Heart right ventricle (tissue), 16 donors: ENCODE measurements at places on chromosomes 4 and X. TPM values are rescaled to one million over a fixed set of nuclear protein-coding genes. Genes with fewer than 3 reads are reported as not detected.

The MAGEB10 gene
- total RNA-seq = not detected

The MSANTD1 gene
- total RNA-seq = 0.49 TPM

The USP17L17 gene
- not detected for total RNA-seq

The TLR7 gene
- 0.17 TPM for total RNA-seq

The TRAM1L1 gene
- total RNA-seq = 1.2 TPM

The GATA1 gene
- total RNA-seq = not detected

The NAA11 gene
- total RNA-seq = not detected

The FREM3 gene
- total RNA-seq = not detected

The DKC1 gene
- total RNA-seq = 26.7 TPM

The GSX2 gene
- total RNA-seq = not detected

The METAP1 gene
- total RNA-seq = 55.9 TPM

The USP17L20 gene
- total RNA-seq = not detected

GRCh38 chr4:144948009-144948408, 150.0 kb downstream of the ANAPC10 start:
- no peak for DNase-seq

DNA sequence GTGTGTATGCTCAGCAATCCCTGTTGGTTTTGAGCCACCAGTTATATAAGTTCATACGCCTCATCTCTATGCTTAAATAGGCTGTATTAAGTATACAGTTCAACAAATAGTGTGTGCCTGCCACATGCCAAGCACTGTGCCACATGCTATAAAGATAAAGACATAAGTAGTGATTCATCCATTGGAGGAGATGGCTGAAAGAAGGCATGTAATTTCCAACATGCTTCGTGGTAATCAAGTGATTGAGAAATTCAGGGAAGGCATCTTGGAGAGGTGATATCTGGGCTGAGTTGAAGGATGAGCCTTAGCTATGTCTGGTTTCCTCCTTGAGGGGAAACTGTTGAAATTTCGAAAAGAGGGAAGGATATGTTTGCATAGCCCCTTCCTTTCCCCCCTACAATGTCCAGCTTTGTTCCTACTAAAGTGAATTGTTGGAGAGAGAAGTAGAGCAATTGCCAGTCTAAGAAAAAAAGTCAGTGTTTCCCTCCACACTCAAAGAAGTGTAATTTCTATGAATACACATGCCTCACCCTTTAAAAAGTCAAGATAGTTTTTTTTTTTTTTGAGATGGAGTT, 96.5 kb downstream of the ARHGAP10 start:
- no peak for DNase-seq

DNA sequence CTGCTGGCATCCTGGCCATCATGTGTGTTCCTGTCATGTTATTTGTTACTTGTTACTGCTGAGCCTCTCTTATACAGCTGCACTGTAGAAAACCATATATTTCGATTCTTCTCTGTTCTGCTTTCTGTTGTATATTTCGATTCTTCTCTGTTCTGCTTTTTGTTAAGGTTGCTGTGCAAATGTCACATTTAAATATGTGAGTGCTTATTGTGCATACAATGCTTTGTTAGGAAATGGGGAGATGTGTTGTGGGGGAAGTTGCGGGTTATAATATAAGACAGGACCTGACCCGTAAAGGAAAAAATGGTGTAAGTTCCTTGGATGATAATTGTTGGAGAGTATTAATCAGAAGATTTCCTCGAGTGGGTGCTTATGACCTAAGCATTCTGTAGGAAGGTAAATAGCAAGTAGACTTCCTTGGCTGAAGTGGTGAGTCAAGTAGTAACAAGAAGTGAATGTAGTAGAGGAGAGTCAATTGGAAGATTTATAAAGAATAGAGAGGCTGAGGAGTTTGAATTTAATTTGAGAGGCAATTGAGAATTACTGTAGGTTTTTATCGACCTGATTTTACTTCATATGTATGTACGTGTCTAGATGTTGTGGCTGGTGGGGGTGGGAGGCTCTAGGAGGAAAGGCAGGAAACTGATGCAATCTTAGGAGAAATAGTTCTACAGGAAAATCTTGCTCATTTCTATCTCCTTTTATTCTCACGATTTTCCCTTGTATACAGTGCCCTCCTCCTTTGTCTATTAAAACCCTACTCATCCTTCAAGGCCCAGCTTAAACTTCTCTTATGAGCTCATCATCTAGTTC, 8.5 kb downstream of the OGT start:
- DNase-seq = no peak

GRCh38 chrX:118593407-118593806, 97.8 kb downstream of the DOCK11 start:
- DNase-seq = no peak

- DNase-seq = no peak
Observed at GRCh38 chr4:76692761-76693160, 205.2 kb downstream of the SOWAHB start.

- DNase-seq = no peak
Observed at GRCh38 chrX:136660896-136661295, 12.9 kb downstream of the CD40LG start.
